ENCODE measurements at places on chromosomes 5 and 9.
A peak's percentile ranks its signal among the peaks of the same experiment; 100 is the strongest.

DNA sequence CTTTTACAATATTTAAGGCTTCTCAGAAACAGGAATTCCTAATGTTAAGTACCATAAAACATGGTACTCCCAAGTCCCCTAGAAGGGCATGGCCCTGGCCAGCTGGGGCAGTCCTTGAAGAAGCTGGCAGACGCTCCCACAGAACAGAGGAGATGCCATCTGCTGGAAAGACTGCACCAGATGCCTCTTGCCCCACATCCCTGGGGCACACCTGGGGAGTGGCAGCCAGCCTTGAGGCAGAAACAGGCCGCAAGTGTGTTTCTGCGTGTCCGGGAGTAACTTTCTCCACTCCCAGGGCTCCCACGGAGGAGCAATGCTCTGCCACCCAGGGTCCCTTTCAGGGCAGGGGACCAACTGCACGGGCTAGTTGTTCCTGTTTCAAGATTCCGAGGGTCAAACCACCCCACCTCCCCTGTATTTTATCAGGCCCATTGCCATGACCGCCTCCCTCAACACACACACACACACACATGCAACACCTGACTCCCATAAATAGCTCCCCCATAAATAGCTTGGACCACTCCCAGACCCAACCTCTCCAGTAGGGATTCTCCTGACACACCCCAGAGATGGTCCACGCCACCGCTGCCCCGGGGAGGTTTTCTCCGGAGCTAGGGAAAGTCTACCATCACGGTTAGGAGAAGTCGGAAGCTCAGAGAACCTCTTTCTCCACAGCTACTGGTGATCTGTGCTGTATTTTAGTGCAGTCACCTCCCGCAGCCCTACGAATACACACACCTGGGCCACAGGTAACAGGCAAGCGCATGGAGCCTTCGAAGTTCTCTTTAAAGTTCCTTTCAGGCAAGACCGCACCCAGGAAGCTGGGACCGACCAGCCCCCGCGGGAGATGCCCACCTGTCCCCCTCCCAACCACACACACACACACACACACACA, 1.5 kb downstream of the SPOCK1 start:
- peak; percentile 63 for DNase-seq

DNA sequence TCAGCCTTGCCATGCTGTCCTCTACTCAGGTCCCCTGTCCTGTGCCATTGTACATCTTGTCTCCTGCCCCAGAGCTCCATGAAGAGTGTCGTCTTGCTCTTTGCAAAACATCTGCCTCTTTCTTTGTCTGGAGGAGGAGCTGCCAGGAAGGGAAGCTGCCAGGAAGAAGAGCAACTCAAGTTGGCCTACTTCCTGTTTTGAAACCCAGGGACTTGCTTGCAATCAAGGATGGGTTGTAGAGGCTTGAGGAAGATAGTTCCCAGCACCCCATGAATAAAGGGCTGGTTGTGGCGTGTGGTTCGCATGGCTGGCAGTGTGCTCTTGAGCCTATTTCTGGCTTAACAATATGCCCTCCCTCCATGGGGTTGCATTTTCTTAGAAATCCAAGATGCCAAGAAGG, 53.0 kb upstream of the CPEB4 start:
- peak; percentile 52 for DNase-seq

DNA sequence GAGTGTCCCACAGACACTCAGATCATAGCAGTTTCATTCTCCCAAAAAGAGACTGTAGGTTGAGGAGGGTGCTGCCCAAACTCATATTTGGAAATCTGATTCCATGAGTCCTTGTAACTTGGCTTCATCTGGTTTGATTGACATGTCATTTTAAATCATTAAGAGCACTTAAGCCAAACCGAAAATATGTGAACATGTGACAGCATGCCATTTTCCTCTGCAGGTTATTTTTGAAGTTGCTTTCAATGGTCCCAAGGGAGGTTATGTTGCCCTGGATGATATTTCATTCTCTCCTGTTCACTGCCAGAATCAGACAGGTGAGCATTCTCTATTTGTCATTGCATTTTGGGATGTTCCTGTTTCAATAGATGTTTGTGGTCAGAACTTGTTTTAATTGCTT, 87.6 kb downstream of the MAMDC2 start:
- no peak for DNase-seq

DNA sequence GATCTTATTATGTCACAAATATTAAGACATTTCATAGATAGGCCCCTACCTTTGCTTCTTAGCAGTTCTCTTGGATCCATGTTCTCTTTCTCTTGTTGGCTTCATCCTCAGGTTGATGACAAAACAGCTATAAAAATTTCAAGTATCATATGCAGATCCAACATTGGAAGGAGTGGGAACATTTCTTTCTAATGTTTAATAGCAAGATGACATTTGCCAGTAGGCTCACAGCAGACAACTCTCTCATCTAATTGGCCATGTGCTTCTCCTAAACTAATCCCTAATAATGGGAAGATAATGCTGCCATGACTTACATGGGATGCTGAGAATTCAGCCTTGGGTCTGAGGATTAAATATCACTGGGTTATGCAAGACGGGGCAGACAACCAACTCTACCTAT, 485.5 kb upstream of the SEMA6A start:
- no peak for DNase-seq

GRCh38 chr5:67610186-67610912, 413.8 kb upstream of the CD180 start:
- DNase-seq = peak; percentile 42

DNA sequence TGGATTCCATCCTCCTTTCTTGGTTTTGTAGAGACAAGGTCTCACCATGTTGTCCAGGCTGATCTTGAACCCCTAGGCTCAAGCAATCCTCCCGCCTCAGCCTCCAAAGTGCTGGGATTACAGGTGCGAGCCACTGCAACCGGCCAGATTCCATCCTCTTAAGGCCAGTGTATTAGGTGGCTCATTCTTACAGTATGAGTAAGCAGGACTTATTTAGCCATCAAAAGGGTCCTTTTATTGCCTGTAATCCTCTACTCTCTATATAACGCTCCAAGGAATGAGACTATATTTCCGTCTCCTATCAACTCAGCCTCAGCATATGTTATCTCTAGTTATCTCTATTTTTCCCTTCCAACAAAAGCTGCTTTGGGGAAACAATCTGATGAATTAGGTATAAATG, 3.0 kb upstream of the ERBIN start:
- DNase-seq = no peak

Measured in Ammon's horn (tissue), 1 donor.